Activated CD4-positive, alpha-beta memory T cell treated with anti-CD3 and anti-CD28 coated beads for 36 hours (primary cell): ENCODE measurements at places on chromosomes 11 and 22. TPM values are rescaled to one million over a fixed set of nuclear protein-coding genes. Genes with fewer than 3 reads are reported as not detected.

DNA sequence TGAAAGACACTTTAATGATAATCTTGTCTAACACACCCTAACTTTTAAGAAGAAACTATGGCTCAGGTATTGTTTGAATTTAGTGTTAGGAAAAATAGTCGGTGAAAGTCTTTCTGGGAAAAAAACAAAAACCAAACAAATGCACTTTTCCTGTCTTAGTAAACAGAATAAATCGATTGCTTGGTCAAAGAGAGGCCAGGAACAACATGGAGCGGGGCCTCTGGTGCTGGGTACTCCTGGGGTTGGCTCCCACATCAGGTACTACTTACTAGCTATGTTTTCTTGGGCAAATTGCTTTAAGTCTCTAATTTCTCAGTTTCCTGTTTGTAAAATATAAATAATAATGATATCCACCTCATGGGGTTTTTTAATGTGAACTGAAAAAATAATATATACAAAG is 46.8 kb downstream of the NAV2 start:
- no peak for DNase-seq

- no peak for DNase-seq
These were observed 171.8 kb downstream of the SOX6 start for GRCh38 chr11:16184588-16184987.

DNA sequence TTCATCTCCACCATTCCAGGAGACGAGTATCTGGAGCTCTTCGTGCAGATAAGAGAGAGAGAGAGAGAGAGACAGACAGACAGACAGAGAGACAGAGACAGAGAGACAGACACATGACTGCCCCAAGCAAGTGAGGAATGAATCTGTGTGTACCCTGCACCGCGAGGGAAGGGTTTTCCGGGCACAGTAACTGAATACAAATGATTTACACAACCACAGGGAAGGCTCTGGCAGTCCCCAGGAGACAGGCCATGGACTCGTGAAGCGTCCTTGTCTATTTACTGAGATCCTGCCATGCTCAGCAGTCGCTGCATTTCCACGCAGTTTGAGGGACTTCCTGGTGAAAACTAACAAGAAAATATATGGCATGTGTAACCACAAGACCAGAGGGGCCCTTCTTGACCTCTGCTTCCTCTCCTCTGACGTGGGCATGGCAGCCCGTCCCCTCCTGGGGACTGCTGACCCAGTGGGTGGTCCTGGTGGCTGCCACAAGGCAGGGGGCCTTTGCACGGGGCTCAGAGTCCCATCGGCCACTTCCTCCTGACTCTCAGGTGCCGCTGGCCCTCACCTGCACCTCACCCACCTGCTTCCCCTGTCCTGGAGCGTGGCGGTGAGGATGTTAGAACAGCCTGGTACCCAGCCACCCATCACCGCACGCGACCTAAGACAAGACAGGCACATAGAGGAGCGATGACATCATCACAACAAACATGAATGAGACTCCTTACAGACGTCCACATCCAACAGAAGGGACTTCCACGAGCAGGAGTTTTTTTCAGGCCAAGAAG is 75.9 kb downstream of the PHF21B start:
- no peak for DNase-seq

DNA sequence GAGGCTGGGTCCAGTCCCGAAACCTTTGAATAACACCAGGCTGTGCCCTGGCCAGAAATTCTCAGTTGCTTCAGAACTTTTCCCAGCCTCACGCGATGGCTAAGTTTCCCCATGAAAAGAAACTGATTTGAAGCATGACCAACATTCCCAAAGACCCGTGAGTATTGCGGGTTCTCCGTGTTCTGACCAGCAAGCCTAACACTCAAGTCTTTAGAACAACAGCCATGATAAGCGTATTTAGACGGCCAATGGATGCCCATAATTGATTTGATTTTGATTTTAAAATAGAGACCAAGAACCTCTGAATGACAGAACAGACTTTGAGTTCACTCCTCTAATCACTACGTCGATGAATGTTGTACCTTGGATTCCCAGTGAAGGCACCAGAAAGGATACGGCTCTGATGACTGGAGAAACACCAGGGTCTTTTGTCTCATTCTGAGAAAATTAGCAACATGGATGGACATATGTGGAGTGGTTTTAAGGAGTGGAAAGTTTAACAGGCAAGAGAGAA is 43.9 kb downstream of the ZNF280B start:
- DNase-seq: no peak

- peak; percentile 56 for DNase-seq
These were observed 107.3 kb downstream of the ETS1 start for GRCh38 chr11:128480066-128480465.

DNA sequence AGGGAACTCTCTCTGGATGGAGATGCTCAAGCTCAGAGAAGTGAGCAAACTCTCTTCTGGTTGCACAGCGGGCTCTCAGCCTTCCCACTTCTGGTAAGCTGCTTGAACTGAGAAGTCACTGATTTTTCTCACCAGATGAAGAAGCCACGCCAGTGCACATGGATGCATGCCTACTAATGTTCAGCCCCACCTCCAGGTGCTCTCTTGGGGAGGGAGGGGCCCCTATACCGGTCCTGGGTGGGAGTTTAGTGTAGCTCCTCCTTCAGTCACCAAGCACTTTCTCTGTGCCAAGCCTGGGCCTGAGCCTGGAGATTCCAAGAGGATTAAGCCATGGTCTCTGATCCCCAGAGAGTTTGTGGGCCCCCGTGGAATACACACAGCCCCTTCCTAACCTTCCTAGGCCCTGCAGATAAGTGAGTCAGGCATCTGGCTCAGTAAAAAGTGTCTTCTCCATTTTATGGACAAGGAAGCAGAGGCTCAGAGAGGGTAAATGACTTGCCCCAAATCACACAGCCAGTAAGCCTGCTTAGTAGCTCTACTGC is 142.2 kb downstream of the ST3GAL4 start:
- DNase-seq: no peak

Gene OR4C16
- total RNA-seq: not detected

Gene MFRP
- total RNA-seq: not detected

Gene MMP13
- total RNA-seq: not detected

Gene TRIM49
- total RNA-seq: not detected

Gene KCNE3
- not detected for total RNA-seq

Gene OR5M10
- not detected for total RNA-seq

Gene JAML
- 163 TPM for total RNA-seq

Gene ANO1
- not detected for total RNA-seq
